ENCODE measurements at places on chromosomes 7 and 10.

- no peak for DNase-seq
These were observed 7.3 kb downstream of the ZNF503 start for GRCh38 chr10:75394221-75394620.

GRCh38 chr10:15238555-15239335 lies 70.3 kb upstream of the NMT2 start:
- DNase-seq = no peak

GRCh38 chr7:140458916-140459315 lies 20.4 kb downstream of the MKRN1 start:
- DNase-seq = no peak

DNA sequence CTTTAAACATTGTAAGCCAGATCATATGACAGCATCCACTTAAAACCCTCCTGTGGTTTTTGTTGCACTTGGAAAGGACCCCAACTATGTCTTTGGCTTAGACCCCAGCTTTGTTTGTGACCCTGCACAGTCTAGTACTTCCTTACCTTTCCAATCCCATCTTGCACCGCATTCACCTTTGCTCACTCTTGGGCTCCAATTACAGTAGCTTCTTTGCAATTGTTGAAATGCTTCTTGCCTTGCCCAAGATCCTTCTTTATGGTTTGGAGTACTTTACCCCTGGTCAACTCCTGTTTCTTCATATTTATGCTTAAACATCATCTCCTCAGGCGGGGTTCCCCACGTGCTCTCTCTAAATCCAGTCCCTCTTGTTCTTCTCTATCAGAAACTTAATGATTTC lies 162.6 kb downstream of the PTEN start:
- DNase-seq = no peak

DNA sequence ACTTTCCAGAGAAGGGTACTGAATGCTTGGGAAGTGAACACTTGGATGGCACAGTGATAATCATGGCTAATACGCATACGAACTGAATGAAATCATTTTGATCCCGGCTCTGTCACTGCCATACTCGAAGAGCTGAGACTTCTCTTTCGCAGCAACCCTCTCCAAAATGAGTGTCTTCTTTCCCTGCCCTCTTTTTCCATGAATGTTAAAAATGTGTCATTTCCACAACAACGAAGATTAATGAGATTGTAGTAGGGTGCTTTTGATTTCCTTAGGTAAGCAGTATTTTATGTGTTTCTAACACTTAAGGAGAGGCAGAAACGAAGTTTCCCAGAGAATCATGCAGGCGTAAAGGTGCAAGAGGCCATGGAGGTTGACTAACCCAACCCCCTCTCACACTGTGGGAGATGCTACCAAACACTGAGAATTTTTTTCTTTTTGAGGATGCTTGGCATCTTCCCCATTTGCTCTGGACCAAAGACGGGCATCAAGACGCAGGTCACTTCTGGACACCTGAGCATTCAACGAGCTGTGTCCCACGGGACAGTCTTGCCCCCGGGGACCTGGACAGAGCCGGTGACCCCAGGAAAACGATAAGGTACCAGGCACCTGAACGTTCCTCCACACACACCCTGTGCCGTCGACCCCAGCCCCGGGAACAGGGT lies 823 bp downstream of the COPG2 start:
- no peak for DNase-seq

DNA sequence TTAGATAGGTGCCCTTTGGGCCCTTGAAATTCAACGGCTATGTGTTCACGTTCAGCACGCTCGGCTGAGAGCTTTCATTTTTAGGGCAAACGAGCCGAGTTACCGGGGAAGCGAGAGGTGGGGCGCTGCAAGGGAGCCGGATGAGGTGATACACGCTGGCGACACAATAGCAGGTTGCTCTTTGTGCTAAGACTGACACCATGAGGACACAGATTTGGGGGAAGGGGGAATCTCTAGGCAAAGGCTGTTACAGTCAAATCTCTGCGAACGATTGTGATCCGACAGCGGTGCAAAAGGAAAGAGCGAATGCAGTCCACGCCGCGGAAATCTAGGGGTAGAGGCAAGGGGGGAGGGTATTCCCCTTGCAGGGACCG lies 667 bp downstream of the KLLN start:
- DNase-seq = no peak

- DNase-seq = no peak
These were observed 56.9 kb upstream of the MYL10 start for GRCh38 chr7:101686030-101686429.

DNA sequence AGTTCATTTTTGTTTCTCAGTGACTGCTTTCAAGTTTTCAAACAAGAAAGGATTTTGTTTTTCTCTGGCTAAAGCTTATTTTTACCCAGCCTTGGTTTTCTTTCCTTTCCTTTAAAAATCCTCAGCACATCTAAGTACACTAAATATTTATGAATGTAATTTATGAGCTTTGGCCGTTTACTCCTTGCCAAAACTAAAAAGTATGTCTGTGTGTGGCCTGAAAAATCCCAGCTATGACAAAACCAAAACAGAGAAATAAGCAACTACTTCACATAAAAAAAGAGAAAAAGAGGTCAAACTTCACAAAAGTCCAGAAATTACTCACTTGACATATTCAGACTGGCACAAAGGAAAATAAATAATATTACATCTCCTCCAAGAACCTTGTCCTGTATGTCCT lies 365.1 kb upstream of the NFE2L3 start:
- no peak for DNase-seq

DNA sequence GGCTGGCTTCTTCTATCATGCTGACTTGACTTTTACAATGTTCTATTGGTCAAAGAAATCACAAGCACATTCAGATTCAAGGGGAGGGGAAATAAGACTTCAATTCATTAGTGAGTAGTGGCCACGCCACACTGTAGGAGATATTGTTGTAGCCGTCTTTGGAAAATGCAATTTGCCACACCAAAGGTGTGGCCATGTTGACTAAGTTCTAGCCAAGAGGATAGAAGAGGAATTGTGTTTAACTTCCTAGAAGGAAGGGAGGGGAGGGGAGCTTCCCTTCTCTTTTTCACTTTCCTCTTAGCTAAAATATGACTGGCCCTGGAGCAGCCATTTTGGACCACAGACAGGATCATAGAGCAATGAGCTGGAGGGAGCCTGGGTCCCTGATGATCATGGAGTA lies 3.4 kb upstream of the PRKAR2B start:
- no peak for DNase-seq

- no peak for DNase-seq
These were observed 7.8 kb upstream of the MMP21 start for GRCh38 chr10:125783408-125783807.

DNA sequence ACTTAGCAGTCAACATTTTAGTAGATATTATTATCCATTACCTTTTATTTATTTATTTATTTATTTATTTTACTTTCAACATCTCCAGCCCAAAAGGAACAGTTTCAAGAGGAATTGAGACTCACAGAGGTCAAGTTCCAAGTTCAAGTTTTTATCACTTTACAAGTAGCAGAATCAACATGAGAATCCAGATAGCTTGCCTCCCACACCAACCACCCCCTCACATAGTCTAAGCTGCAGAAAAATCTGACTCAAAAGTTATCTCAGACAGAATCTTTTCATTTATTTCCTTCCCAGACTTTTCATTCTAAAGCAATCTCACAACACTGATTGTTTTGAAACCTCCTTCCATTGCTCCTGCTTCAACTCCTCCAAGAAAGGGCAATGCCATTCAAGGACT lies 129.6 kb downstream of the GRM3 start:
- no peak for DNase-seq

GRCh38 chr7:156195276-156195675 lies 383.0 kb upstream of the SHH start:
- no peak for DNase-seq

GRCh38 chr7:111290419-111290818 lies 199.5 kb downstream of the LRRN3 start:
- no peak for DNase-seq

DNA sequence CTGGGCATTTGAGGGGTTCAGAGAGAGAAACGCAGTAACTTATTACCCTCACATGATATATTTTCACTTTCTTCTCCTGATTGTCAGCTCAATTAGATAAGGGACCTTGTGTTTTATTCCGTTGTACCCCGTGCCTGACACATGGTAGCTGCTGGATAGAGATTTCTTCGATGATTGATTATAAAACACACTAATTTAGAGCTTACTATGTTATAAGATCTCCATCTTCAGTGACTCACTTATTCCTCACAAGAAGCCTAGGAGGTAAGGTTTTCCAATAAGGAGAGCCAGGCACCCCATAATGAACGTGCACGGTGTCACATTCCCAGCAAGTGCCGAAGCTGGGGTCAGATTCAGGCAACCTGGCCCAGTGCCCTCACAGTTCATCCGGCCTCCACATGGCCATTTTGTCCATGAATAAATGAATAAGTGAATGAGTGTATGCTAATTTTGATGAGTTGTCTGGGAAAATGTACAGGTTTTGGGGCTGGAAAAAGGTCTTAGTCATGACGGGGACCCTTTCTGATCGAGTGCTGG lies 138.1 kb upstream of the CDCA7L start:
- DNase-seq = no peak

GRCh38 chr10:129410688-129411392 lies 56.2 kb upstream of the MGMT start:
- DNase-seq = no peak

GRCh38 chr7:36291387-36292316 lies 98.0 kb upstream of the ANLN start:
- peak; percentile 49 for DNase-seq

GRCh38 chr7:113891828-113892227 lies 27.0 kb downstream of the PPP1R3A start:
- peak; percentile 37 for DNase-seq

DNA sequence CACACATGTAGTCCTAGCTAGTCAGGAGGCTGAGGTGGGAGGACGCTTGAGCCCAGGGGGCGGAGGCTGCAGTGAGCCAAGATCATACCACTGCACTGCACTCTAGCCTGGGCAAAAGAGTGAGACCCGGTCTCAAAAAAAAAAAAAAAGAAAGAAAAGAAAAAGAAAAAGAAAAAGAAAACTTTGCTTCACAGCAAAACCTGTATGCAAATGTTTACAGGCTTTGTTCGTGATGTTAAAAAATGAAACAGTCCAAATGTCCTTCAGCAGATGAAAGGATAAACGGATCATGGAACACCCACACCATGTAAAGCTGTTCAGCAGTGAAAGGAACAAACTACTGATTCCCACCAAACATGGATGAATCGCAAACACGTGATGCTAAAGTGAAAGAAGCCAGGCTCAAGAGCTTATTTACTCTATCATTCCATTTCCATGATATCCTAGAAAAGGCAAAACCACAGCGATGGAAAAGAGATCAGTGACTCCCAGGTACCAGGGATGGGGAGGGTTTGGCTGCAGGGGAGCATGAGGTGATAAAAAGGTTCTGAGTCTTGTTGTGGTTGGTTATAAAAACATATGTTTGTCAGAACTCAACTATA lies 15.1 kb downstream of the LRRC20 start:
- DNase-seq = no peak

- no peak for DNase-seq
These were observed 3.3 kb downstream of the CUX1 start for GRCh38 chr7:101820703-101821102.

- DNase-seq = no peak
These were observed 246.6 kb downstream of the ZMYND11 start for GRCh38 chr10:381805-382204.

GRCh38 chr10:44982114-44982460 lies 3.5 kb upstream of the DEPP1 start:
- no peak for DNase-seq

DNA sequence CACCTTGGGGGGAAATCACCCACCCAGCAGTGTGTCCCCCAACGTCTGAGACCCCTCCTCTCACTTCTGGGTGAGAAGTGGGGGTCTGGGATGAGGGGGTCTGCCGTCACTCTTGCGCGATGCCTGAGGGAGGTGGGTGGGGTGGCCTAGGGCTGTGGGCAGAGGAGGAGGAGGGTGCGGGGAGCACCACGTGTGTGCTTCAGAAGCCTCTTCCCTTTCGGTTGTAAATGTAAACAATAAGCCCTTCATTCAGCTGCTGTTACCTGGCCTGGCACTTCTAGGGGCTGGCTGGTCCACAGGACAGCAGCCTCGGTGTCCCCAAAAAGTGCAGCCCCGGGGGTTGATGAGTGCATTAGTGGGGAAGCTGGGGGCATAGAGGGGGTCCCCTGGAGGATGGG lies 1.3 kb downstream of the CLIP2 start:
- no peak for DNase-seq

DNA sequence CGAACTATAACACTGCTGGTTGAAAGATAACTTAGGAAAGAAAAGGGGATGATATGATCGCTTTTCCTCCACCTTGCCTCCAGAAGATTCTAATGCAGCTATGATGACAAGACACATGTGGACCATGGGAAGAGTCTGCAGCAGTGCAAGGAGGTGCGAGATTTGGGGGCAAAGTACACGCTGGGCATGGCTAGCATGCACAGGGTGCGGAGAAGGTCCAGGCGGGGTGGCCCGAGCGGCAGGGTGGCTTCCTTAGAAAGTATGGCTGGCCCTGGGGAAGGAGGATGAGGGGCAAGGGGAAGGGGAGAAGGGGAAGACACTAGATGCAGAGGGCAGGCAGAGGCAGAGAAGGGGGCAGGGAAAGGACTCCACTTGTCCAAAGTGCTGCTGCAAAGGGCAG lies 15.6 kb downstream of the ATXN7L1 start:
- DNase-seq = no peak

DNA sequence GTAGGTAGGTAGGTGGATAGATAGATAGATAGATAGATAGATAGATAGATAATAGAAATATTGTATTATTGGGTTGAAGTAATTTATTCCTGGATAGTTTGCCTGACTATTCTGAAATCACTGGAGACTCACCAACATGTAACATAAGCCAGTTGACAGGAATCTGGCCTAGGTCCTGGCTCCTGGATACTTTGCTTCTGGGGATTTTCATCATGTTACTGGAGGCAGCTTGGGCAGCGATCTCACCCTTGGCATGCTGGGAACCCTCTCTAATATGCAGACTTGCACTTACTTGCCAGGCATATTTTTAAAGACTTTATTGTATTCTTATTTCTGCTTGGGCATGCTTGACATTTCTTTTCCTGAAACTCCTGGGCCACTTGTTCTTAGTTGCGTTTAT lies 709.1 kb upstream of the FZD8 start:
- DNase-seq = no peak

DNA sequence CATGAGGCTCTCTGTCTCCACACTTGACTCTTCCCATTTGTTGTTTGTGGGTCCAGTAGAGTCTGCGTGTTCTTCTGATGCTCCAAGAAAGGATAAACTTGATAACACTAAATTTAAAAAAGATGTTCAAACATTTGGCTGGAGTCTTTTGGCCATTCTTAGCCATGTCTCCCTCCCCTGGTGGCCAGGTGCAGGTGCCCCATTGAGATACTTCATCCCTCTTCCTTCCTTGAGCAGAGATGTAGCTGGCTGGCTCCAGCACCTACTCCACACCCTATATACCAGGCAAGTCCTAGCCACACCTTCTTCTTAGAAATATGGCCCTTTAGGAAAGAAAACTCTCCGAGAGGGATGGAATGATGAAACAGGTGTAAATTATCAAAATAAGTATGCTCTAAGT lies 103.2 kb upstream of the GJD4 start:
- no peak for DNase-seq

GRCh38 chr7:22238354-22239311 lies 118.3 kb downstream of the RAPGEF5 start:
- no peak for DNase-seq

- DNase-seq = no peak
These were observed 24.2 kb downstream of the STRA8 start for GRCh38 chr7:135257790-135258189.
